ENCODE measurements at places on chromosomes 3 and 15. TPM values are rescaled to one million over a fixed set of nuclear protein-coding genes. Genes with fewer than 3 reads are reported as not detected.
A peak's percentile ranks its signal among the peaks of the same experiment; 100 is the strongest.

DNA sequence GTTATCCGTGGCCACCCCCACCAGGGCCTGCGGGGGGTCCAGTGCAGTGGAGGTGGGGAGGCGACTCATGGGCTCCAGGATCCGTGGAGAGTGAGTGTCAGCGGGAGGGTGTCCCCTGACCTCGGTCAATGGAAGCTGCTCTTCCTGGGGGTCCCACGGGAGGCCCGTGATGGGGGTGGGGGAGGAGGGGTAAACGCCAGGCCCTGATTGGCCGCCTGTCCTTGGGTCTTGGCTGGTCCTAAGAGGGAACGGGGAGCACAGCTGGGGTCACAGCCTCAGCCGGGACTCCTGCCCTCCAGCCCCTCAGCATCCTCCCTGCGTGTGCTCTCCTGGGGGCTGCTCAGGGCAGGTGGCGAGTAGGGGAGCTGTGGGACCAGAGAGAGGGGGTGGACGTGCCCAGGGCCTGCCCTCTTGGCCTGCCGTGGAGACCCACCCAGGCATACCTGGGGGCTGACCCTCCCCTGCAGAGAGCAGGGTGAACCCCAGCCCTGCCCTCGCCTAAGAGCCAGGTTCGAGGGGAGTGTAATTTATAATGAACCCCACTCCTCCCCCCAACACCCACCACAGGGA lies 184.6 kb downstream of the GOLGA6L6 start:
- H3K4me3 ChIP-seq = no peak overlapping the region
- H3K36me3 ChIP-seq = no peaks in the 10 kb centered on the region
- DNase-seq = peak; percentile 91
- H3K4me1 ChIP-seq = no peaks in the 10 kb centered on the region
- no peaks in the 10 kb centered on the region for H3K27me3 ChIP-seq

- no peaks in the 10 kb centered on the region for H3K4me1 ChIP-seq
- no peaks in the 10 kb centered on the region for H3K36me3 ChIP-seq
- no peak for DNase-seq
- H3K4me3 ChIP-seq = no peak overlapping the region
These were observed 942.4 kb downstream of the FHIT start for GRCh38 chr3:60308808-60309207.

Gene MOBP
- total RNA-seq = not detected

Gene MKRN3
- 0.43 TPM for total RNA-seq

Gene GLCE
- 4.3 TPM for total RNA-seq
